ENCODE measurements at places on chromosomes 12 and 14.

- no peak for DNase-seq
Measured at GRCh38 chr12:108720757-108721514, 10.4 kb downstream of the CORO1C start.

DNA sequence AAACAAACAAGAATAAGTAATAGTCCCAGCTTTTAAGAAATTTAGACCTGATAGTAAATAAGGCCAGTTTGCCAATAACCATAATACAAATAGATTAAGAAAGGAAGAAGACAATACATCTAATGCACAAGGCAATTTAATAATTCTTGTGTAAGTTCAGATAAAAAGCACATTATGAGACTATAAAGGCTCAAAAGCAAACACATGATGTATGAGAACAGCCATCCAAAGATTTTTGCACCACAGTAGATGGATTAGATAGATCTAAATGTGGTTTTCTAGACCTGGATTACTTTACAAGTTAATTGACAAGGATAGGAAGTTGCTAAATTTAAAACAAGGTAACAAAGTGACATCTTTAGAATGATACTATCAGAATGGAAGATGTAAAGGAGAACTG is 125.4 kb downstream of the PRKD1 start:
- DNase-seq = no peak

GRCh38 chr14:52244997-52245396 is 22.5 kb upstream of the PTGDR start:
- no peak for DNase-seq

- no peak for DNase-seq
Measured at GRCh38 chr12:1283316-1283715, 292.3 kb downstream of the ERC1 start.

- DNase-seq = no peak
Measured at GRCh38 chr12:39805651-39806050, 186.0 kb upstream of the ABCD2 start.

DNA sequence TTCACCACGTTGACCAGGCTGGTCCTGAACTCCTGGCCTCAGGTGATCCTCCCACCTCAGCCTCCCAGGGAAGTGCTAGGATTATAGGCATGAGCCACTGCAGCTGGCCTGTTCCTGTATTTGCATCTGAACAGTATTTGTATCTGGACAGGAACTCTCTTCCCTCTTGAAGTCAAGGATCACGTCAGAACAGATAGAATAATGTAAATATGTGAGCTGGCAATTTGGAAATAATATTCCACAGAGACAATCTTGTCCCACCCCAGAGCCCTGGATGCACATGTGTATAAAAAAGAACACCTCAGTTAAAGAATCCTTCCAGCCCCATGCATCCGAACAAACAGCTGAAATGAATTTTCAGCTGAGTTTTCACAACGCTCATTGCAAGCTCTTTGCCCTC is 118.3 kb downstream of the VEZT start:
- no peak for DNase-seq

Data from AG04449 (cell line).